Activated T-cell treated with anti-CD3 and anti-CD28 coated beads, Interleukin-2, amount 50 U/mL, for 48 hours (primary cell): ENCODE measurements at places on chromosomes 1 and 21.

GRCh38 chr1:220221269-220221668 lies 51.0 kb downstream of the RAB3GAP2 start:
- no peak for DNase-seq

DNA sequence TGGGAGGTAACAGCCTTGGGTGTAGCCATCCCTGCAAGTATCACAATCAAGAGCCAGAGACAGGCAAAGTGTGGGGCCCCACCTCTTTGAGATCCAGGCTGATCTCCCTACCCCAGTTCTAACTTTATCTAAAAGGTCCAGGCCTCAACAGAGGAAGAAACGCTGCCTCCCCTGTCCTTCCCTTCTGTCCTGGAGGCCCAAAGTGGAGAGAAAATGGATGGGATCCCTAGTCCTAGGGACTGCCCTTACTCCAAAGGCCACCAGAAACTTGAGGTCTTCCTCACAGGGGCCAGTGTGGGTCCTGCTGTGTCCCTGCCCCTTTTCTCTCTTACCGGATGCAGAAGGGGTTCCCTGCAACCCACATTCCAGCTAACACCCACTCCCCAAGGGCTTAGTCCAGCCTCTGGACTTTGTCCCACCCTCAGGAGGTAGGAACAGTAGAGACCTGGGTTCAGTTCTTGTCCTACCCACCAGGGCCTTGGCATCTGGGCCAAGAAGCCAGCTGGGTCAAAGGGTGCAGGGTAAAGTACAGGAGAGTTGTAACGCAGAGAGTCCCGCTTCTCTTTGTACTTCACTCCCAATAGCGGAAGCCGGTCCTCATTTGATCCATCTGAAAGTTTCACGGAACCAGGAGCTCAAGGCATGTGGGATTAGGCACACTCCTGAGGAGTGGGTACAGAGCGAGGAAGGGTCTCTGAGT lies 1.9 kb downstream of the HDGF start:
- peak; percentile 33 for DNase-seq

DNA sequence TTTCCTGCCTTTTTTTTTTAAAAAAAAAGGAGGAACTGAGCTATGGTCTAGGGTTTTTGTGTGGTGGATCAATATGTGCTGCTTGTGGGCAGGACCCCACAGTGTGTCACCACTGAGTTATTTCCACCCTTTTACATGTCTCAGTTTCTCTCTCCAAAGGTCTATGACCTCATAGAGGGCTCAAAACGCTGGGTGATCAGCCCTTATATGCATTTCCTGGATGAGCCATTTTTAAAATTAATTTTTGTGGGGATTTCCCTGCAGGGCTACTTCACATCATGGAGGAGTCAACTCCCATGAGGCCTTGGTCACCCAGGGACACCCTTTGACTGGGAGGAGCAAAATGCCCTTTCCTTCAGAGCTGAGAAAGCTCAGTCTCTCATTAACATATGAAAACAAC lies 20.7 kb upstream of the HAO2 start:
- peak; percentile 20 for DNase-seq

GRCh38 chr1:186996816-186997215 lies 168.1 kb downstream of the PLA2G4A start:
- no peak for DNase-seq

- no peak for DNase-seq
These were observed 86.1 kb upstream of the ZNF326 start for GRCh38 chr1:89908672-89909436.

GRCh38 chr1:160781914-160782689 lies 13.9 kb upstream of the LY9 start:
- DNase-seq, result no peak

DNA sequence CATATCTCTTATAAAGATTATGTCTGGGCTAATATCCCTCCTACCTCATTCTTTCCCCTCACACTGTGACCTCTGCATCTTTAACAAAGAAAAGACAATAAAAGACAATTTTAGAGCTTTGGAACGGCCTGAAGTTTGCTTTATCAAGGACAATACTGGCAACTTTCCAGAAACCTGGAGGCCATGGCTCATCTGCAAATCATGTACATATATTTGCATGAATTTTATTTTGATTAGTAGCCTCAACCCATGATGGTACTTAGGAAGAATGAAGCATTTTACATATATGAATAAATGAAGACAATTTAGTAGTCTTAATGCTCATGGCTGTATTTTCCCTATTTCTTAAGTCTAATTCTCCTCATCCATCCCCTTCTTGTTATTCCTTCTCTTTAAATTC lies 612.2 kb upstream of the CXADR start:
- DNase-seq, result no peak

- peak; percentile 35 for DNase-seq
These were observed 361.5 kb upstream of the ZP4 start for GRCh38 chr1:238252033-238252802.

GRCh38 chr1:218242171-218242570 lies 42.9 kb upstream of the RRP15 start:
- DNase-seq, result no peak

DNA sequence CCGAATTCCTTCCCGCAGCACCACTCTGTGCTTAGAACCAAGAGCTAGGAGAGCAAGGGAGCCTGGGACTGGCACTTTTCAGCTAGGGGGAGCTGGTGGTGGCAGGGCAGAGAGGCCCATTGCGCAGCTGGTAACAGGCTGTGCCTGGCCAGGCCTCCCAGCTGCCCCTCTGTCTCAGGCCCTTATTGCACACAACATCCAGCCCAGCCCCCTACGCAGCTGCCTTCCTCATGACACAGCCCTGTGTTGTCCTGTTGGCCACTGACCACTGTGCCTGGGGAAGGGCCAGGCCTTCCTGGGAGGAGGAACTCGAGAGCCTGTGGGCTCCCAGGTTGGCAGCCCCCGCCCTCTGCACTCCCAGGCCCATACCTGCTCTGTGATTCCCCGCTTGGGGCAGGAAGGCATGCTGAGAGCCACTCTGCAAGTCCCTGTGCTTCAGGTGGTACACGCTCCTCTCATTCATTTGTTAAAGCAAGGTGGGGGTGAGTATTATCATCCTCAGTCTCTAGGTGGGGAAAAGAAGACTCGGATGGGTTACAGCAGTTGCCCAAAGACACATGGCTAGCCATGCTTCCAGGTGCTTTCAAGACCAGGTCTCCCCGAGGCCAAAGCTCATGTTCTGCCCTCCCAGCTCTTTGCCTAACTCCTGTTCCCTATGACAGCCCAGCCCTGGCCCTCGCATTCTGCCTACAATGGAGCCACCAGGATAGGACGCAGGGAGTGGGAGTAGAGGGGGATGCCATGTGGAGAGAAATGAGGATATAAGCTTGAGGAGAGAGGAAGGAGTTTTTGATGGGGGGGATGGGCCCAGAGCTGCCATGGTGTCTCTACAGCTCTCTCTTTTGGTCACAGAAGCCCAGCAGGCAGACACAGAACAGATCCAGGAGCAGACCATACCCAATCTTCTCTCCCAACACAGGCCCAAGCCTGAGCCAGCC lies 81.8 kb downstream of the TMEM53 start:
- DNase-seq, result no peak

- no peak for DNase-seq
These were observed 61.5 kb upstream of the TTC34 start for GRCh38 chr1:2862814-2863647.

GRCh38 chr1:169107603-169108208 lies 1.2 kb downstream of the ATP1B1 start:
- peak; percentile 39 for DNase-seq

DNA sequence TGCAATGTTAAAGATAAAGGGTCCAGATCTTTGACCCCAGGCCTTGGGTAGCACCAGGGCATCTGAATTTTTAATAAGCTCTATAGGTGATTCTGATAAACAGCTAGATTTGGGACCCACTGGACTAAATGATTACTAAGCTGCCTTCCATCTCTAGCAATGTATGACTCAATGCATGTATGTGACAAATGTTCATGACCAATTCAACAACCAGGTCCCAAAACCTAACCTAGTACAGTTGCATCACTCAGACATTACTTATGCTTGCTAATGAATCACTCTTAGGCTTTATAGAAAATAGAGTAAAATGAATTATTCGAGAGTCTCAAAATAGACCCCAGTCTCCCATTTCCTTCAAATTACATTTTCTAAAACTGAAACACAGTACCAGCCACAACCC lies 35.5 kb downstream of the RCAN1 start:
- DNase-seq, result no peak

- DNase-seq, result no peak
These were observed 29.7 kb downstream of the EPHA2 start for GRCh38 chr1:16126160-16126559.

DNA sequence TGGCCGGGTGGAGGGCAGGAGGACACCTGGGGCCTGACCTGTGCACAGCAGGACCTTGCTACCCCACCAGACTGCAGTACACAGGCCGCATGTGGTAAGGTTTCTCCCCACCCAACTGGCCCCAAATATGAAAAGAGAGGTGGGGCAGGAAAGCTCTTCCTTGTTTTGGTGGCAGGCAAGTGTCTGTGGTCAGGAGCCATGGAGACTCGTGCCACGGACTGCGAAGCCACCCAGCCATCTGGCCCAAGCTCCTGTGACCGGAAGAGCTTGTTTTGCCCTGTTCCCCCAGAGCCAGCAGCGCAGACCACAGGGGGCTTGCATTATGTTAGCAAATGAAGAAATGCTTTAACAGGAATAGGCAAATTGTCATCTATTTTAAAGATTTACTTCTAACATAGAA lies 54.9 kb downstream of the OLIG1 start:
- no peak for DNase-seq

DNA sequence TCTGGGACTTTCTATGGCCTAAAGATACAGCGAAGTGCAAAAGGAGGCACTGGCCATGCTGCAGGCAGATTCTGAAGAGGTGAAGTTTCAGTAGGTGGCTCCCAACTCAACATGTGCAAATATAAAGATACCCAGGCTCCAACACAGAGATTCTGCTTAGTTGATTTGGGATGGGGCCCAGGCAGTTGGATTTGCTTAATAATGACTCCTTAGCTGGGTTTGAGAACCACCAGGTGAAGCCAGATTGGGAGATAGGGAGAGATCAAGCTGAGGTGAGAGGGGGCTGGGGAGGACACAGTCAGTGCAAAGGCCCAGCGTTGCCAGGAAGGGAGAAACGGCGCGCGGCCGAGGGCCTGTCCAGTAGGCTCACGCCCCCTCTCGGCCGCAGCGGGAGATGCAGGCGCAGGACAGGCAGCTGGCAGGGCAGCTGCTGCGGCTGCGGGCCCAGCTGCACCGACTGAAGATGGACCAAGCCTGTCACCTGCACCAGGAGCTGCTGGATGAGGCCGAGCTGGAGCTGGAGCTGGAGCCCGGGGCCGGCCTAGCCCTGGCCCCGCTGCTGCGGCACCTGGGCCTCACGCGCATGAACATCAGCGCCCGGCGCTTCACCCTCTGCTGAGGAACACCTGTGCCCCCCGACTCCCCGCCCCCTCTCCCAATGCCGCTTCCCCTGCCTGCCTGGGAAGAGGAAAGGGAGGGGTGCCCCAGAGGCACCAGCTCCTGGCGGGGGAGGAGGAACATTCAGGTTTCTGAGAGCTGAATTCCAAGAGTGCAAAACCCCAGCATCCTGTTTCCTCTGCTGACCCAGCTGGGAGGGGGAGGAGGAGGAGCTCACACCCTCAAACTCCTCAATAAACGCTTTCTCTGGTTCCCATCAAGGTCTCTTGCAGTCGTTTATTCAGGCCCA lies 1.2 kb downstream of the FAM167B start:
- peak; percentile 90 for DNase-seq

GRCh38 chr1:44684525-44684924 lies 10.0 kb downstream of the ARMH1 start:
- no peak for DNase-seq

DNA sequence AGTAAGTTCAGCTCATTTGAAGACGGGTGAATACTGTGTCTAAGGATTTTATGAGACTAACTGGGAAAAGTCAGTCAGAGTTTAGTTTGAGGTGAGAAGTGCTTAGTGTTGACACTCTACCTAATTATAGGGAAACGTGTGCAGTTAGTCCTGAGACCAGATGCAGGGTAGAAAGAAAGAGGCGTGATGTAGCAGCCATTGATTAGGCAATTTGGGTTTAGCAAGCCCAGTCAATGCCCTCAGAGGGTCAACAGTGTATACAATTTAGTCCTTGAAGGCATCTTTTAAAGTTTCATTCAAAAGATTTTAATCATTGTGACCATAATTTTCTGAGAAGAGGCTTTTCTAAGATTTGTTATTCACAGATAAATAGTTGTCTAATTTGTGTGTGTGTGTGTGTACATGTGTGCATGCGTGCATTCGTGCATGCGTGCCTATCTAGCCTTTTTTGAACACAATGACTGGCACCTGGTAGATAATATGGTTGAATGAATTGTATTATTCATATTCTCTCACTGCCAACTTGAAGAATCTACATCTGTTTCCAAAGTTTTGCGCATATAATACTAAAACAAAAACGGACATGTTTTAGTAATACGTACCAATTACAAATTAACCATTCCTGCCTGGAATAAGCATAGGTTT lies 332.9 kb downstream of the SRGAP2C start:
- DNase-seq, result no peak

- DNase-seq, result no peak
These were observed 1063.4 kb downstream of the PLA2G4A start for GRCh38 chr1:187891993-187892682.

GRCh38 chr1:43973981-43974442 lies 748 bp upstream of the ATP6V0B start:
- DNase-seq, result no peak

- DNase-seq, result no peak
These were observed 39.9 kb upstream of the ACTRT2 start for GRCh38 chr1:2981388-2981787.

DNA sequence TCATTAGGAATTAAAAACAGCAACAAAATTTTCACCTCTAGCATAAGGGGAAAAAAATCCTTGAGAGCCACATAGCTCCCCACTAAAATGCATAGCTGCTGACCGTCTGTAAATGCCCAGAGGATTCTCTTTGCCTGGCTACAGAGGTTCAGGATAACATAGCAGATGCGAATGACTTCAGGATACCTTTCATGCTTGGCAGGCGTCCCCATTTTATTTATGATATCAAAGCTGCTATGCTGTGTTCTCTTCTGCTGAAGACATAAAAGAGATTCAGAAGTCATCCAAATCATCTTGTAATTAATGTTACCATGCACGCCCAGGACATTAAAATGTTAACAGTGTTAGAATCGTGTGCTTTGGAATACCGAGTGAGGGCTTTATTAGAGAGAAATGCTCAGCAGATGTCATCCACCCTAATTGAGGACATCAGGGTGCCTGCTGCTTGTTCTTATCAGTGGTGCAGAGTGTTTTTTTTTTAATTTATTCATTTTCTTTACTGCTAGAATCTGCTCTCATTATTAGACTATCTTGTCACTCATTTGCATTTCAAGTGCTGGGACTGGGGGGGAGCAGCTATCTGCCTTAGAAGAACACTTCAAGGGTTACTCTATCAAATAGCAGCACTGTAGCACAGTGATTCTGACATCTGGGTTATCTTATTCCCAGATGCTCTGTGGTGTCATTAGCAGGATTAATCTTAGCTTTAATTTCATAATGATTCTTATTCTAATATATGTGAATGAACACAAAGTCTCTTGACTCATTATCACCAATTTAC lies 139.5 kb downstream of the ZNF326 start:
- no peak for DNase-seq

GRCh38 chr1:210311726-210312493 lies 16.8 kb upstream of the HHAT start:
- no peak for DNase-seq

GRCh38 chr1:55400508-55400907 lies 185.3 kb upstream of the USP24 start:
- no peak for DNase-seq
